Renal cortical epithelial cell (primary cell): ENCODE measurements at places on chromosomes 11 and 22.

GRCh38 chr11:58921778-58922390, 17.4 kb upstream of the GLYATL1 start:
- no peak for DNase-seq

DNA sequence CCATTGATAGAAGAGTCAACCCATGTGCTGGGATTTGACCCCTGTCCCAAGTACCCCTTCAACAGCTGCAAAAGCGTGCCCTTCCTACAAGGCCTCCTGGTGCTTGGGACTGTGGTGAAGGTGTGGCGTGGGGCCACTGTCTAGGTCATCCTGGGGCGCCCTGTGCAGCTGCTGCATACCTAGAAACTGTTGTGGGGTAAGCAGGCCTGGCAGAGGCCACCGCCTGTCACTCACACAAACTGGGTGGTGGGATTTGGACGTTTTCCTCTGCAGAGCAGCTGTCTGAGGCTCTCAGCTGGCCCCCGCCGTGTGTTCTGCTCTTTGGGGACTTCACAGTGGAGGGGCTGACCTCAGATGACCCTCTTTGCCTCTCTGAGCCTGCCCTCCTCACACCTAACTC, 69.7 kb downstream of the SCN3B start:
- no peak for DNase-seq

DNA sequence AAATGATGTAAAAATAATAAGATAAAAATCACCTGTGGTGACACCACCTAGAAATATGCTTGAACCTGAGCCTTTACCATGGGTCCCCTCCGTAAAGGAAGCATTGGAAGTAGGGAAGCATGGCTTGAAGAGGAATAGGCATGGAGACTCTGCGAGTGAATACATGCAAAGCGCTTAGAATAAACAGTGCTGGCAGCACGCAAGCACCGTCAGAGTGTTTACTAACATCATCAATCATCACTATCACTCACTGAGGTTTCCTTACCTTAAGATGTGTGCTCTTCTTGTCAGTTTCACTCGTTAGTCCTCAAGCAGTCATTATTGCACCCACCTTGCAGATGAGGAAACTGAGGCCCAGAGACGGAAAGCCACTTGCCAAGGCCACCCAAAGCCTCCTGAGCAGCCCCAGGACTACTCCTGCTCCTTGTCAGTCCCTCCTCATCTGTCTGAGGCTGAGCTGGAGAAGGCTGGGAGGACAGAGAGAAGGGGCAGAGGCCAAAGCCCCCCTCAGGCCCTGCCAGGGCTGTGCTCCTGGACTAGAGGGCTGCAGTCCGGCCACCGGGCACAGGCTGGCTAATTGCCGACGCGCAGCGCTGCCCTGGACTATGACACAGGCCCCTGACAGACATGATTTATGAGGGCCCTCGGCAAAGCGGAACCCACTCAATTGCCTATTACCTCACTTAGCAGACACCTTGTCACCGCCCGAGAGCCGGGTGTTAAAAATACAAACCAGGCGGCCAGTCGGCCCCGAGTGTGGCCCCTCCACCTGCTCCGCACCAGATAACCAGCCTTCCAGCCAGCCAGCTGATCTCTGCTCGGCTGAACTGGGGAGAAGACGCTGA, 168.9 kb downstream of the MN1 start:
- DNase-seq, result no peak

DNA sequence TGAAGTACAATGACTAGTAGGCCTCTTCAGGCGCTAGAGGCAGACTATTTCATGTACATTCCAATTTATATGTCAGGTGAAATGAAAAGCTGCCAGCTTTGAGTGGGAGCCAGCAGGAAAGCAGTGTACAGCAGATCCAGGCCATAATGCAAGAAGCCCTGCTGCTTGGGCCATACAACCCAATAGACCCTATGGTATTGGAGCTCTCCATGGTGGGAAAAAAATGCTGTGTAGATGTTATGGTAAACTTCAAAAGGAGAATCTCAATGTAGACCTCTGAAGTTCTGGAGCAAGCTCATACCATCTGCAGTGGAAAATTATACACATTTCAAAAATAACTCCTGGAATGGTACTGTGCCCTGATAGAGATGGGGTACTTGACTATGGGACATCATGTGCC, 71.5 kb upstream of the CD82 start:
- no peak for DNase-seq

DNA sequence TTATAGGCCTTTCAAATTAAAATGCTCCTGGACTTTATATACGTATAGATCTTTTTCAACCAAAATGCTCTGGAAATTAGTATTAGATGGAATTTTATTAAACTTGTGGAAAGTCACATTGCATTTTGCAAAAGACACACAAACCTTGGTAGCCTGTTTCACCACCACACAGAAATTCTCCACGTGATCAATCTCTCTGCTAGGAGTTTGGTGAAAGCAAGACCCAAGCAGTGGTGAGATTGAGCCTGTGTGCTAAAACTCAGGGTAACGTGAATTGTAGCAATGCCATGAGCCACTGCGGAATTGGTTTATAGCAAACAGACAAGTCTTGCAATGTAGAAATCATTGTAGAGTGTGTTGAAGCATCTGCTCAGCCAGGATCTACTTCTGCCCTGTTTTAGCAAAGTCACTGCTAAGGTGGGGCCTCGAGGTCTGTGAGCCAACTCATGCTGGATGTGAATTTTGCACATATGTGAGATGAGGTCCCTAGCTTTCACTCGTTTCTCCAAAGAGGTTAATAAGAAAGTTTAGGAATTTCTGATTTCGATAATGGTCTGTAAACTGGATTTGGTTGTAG, 184.8 kb downstream of the DBX1 start:
- DNase-seq, result no peak

GRCh38 chr11:132158091-132158490, 787.7 kb downstream of the NTM start:
- DNase-seq, result peak; percentile 16
